CD8-positive, alpha-beta T cell (primary cell): ENCODE measurements at places on chromosomes 3 and 15.

- no peak for DNase-seq
Observed at GRCh38 chr3:38549486-38549885, 53.3 kb downstream of the EXOG start.

- DNase-seq, result no peak
Observed at GRCh38 chr15:31392761-31393401, 66.2 kb downstream of the KLF13 start.

DNA sequence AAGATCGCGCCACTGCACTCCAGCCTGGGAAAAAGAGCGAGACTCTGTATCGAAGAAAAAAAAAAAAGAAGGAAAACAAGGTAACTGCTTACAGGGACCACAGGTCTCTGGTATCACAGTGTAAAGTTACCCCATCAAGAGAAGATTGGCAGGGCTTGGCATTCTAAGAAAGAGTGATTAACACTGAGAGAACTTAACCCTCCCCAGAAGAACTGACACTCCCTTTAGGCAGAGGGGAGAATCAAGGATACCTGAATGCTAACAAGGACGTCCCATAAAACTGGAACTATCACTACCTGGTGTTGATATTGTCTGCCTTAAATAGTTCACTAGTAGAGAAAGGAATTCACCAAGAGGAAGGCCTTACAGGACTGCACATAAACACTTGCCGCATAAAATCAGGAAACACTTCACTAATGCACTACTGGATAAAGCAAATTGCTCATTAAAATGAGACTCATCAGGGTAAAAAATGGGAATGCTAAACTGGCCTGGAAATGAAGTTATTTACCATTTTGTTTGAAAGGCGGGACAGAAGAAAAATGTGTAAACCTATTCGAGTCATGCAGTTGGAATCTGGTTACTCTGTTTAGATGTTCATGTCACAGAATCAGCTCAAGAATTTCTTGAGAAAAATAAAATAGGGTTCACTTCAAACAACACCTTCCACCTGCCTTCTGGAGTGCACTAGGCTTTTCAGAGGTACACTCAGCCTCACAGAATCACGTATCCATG is 121.6 kb downstream of the FOXP1 start:
- DNase-seq, result no peak

DNA sequence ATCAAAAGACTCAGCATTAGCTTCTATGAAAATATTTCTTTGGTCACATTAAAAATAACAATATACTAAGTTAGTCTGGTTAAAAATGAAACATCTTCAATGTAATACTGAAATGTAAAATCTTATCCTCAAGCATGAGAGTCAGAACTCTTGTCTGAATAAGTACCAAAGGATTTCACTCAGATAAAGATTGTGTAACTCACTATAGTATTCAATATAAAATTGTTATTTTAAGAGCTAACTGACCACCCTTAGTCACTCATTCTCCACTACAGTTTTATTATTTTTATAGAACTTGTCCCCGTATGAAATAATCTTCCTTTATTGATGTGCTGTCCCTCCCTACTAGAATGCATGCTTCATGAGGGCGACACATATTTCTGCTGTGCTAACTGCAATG is 426.3 kb downstream of the MECOM start:
- no peak for DNase-seq

- DNase-seq, result no peak
Observed at GRCh38 chr15:76366714-76367113, 30.1 kb downstream of the ISL2 start.

- no peak for DNase-seq
Observed at GRCh38 chr15:50018491-50018890, 100.5 kb downstream of the ATP8B4 start.

GRCh38 chr3:148158210-148158609 is 539.5 kb upstream of the AGTR1 start:
- no peak for DNase-seq

DNA sequence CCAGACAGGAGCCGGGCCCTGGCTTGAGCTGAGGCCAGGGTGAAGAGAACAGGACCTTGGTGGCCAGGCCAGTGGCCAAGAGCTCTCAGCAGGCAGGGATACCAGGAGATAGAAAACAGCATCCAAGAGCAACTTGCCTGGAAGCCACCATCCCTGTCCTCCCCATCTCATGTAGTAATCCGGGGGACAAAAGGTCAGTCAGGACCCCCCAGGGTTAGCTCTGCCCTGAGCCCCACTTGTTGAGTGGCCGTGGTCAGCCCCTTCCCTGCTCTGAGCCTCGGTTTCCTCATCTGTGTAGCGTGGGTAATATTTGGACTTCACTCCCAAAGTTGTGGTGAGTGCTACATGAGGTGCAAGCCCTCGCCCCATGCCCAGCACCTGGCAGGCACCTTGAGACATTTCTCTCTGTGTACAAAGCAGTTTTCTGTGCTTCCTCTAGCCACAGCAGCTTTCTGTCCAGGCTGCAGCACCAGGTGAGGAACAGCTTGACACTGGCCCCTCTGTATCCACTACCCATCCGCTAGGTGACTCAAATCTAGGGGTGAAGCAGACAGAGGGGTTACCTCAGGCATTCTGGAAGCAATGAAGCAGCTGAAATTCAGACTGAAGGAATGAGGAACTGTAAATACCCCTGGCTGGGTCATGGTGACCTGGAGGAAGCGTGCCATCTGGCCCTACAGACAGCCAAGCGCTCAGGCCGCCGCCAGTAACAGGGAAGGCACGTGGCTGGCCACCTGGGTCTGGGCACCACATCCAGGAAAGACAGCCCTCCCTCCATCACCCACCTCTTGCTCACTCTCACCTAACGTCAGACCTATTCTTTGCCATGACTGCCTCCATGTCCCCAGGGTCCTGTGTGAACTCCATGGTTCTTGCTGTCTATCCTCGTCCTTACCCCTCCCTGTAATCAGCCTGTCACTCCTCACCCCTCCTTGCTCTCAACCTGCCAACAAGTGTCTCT is 6.7 kb downstream of the CISH start:
- no peak for DNase-seq

DNA sequence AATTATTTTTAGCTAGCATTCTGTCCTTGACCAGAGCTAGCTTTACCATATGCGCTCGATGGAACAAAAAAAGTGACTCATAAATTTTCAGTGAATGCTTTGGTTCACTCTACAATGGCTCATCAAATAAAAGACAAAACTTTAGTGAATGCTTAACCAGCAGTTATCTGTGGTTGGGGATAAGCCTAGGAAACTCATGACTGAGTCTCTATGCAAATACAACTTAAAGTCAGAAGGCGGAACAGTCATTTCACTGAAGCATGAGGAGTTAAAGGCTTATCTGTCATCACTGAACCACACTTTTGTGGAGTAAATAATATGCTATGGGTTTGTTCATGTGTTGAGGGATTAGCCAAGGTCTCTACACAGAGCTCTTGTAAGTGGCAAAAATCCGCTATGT is 308.4 kb downstream of the SQOR start:
- DNase-seq, result no peak

DNA sequence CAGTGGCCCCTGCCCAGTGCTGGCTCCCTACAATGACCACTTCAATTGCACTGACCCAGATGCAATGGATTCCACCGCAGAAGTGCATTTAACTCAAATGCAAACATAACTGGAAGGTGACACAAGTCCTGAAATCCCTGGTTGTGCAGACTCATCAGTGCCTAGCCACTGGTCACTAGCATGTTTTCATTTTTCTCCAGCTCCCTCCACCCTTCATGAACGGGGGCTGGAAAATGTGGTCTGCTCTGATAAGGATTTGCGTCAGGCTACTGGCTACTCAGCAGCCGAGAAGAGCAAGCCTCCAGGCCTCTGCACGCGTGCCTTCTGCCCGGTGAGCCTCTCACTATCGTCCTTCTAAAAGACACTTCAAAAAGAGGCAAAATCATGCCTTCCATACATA is 27.4 kb upstream of the FURIN start:
- DNase-seq, result no peak

- DNase-seq, result no peak
Observed at GRCh38 chr15:26115229-26115943, 252.3 kb upstream of the ATP10A start.

DNA sequence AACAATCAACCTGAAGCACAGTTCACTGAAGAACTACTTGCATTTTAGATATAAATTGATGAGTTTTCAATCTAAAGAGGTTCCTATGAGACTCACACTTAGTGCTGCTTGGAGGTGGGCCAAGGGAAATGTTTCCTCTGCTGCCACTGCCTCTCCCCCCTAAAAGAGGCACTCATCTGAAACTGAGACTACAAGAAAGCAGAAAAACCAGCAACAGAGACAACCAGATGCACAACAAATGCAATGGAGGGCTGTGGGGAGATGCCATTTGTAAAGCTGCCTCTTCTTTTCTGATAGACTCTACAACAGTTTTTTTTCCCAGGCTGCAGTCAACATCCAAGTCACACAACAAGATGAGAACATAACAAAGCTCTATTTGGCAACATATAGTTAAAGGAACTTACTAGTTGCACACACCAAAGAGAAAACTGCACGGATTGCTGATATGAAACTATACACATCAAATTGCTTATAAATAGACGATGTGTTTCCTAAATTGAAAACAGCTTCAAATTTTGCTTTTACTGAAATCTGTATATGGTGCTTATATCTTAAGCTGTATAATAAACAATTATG is 11.0 kb downstream of the TSPAN3 start:
- no peak for DNase-seq

- DNase-seq, result no peak
Observed at GRCh38 chr15:44971036-44971435, 14.5 kb downstream of the TERB2 start.

- no peak for DNase-seq
Observed at GRCh38 chr3:152334761-152335160, 66.0 kb downstream of the MBNL1 start.

- DNase-seq, result no peak
Observed at GRCh38 chr3:111498022-111498421, 44.0 kb upstream of the CD96 start.

GRCh38 chr3:122484985-122485384 is 29.8 kb downstream of the KPNA1 start:
- no peak for DNase-seq

- DNase-seq, result no peak
Observed at GRCh38 chr3:125646581-125646980, 51.3 kb upstream of the OSBPL11 start.

- no peak for DNase-seq
Observed at GRCh38 chr15:52349052-52349700, 53.6 kb upstream of the MYO5C start.

DNA sequence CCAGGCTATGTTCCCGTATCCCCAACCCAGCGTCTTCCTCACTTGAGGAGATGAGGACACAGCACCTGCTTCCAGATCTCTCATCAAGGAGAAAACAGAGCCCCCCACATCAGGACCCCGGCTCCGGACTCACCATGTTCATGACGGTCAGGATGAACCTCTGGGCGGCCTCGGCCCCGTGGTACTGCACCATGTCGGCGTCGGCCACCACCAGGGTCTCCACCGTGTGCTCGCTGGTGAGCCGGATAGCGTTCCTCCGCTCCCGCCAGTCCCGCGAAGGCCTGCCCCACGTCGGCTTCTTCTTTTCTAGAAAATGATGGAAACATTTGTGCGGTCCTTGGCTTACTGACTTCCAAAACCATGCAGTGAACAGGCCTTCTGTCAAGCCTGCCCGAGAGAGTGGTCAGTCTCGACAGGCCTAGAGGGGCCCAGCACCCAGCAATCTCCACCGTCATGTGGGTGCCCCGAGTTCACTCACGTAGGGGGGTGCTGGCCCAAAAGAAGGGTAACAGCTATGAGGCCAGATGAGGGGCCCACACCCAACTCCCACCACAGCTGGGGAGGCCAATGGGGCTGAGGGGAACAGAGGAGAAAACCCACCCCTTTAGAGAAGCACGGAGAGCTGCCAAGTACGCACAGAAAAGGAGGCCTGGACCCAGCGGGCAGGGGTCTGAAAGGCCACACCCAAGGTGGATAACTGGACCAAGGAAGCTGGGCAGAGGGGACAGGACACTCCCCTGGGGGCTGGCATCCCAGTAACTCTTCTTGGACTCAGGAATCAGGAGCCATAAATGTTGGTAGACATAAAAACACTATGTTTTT is 60.5 kb downstream of the ADAMTS17 start:
- DNase-seq, result no peak

DNA sequence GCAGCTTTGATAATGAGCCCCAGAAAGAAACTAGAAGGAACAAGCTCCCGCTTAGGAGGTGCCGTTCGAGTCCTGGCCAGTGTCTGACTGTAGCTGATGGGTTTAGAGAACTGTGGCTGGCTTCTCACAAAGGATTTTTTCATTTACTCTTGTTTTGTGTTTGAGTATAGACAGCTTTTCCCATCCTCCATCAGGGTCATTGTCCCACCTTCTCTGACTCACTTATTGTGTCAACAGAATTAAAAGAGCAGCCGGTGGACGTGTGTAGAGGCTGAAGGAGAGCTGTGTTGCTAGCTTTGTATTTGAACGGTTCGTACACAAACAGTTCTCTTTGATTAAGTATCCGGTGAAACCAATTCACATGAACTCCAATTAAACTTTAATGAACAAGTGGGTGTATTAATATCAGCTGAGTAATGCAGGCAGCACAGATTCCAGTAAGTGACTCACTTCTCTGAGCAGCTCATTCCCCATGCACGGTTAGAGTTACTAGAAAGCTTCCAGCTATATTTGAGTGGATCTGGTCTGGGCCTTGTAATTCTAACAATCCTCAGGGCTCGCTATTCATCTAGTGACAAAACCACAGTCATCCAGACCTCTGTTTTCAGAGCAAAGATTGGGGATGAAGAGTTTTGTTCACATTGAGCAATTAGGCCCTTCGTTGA is 141.0 kb downstream of the LPP start:
- no peak for DNase-seq

- DNase-seq, result no peak
Observed at GRCh38 chr15:51132384-51133139, 37.9 kb upstream of the TNFAIP8L3 start.

DNA sequence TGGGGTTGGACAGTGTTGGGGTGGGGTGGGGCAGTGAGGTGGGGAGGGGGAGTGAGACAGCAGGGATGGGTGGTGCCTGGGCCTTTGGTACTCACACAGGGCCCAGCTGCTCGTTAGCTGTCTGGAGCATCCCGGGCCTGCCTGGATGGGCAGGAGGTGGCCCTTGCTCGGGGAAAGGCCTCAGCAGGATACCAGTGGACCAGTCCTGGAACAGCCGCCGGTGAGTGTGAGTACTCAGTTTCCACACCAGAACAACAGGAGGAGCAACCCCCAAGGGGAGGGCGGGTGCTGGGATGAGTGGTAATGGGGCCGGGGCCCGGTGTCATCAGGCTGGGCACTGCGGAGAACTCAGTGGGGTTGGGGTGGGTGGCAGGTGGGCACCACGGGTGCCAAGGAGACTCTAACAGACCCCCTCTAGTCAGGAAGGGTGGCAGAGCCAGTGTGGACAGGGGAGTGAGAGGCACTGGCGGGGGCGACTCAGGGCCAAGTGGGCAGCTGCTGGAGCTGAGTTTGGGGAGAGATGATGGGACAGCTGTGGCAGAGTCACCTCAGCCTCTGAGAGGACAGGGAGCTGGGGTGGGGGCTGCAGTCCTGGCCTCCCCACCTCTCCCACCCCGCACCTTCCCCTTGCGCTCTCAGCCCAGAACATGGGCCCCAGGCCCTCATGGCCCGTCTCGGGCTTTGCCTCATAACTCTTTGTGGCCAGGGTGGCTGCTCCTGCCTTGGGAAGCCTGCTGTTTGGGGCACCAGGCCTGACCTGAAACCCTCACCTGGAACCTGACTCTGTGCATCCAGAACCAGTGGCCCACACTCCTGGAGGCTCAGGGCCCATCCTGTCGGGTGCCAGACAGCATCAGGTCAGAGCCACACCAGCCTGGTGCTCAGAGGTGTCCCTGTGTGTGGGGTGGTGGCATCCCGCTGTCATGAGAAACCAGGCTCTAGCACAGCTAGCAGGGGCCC is 52.1 kb upstream of the PRR23E start:
- no peak for DNase-seq
